ENCODE measurements at places on chromosomes 7 and 10.

GRCh38 chr10:11235771-11236170 is 218.1 kb downstream of the CELF2 start:
- no peak for DNase-seq

GRCh38 chr10:121865554-121865953 is 62.3 kb downstream of the ATE1 start:
- no peak for DNase-seq

DNA sequence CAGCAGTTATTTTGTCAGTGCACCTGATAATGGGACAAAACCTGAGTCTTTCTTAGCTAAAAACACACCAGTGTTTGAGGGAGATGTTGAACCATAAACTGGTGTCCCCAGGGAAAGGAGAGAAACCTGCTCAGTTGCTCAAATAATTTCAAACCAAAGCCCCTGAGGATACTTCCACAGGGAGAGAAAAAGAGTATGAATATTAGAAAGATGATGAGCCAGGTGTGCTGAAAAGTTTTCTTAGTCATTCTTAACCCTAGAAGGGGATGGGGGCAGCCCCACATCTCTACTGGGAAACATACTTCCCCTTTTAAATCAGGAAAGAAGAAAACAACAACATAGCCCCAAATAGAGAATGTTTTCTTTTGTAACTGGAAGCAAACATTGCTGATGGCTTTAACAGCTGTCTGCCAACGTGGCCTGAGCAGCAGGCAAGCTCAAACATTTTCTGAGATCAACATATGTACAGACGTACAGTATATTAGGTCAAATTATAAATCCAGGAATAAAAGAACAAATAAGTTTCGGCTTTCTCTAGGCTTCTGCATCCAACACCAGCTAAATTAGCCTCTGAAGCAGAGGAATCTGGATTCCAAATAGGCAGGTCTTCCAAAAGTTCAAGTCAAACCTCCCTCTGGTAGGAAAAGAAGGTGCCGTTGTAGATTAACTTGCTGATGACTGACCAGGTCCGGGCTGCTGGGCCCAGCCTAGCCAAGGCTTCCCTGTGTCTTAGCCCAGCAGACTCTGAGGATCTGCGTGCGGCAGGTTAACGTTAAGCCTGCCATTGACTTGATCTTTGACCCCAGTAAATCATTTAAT is 30.5 kb upstream of the FBXW4 start:
- DNase-seq: no peak

DNA sequence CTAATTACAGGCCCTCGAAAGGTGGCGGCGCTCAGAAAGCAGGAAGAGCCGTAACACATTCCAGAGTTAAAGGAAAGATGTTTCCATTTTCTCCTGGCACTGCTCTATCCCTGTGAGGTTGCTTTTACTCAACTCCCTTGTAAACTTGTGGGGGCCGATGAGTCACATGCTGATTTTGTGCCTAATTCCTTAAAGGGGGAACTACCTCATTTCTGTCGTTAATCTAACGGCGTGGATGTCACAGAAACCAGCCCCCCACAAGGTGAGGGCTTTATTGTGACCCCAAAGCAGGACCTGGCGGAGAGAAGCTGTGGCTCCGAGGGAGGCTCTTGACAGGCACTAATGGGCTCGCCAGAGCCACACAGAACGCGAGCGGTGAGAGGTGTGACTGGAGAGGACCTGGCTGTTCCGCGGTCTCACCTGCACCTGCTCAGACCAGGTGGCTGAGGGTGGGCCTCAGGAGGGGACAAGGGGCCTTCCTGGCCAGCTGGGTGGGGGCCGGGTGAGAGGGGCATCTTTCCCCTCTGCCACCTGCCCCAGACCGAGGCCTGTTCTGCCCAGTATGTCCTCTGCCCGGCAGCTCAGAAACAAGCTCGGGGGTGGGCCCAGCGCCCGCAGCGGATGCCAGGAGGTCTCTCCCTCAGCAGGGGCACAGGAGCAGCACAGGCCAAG is 50.9 kb downstream of the CALML3 start:
- no peak for DNase-seq

DNA sequence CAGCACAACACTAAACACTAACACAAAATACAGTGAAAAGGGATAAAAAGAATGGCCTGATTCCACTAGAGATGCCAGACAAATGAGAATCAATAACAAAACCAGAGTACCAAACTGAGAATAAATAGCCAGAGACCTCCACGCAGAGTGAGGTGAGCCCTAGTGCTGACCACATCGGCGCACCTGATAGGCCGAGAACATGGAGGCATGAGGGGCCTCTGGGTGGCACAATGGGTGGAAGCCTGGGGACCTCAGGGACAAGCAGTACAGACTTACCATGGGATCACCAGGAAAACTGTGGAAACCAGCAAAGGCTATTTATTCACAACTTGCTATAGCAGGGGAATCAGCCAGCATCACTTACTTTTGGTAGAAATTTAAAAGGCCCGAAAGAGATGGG is 1.8 kb upstream of the CSGALNACT2 start:
- no peak for DNase-seq

- DNase-seq: no peak
Observed at GRCh38 chr7:137936509-137937201, 65.2 kb downstream of the CREB3L2 start.

GRCh38 chr10:76310588-76311080 is 879.2 kb downstream of the LRMDA start:
- DNase-seq: no peak

DNA sequence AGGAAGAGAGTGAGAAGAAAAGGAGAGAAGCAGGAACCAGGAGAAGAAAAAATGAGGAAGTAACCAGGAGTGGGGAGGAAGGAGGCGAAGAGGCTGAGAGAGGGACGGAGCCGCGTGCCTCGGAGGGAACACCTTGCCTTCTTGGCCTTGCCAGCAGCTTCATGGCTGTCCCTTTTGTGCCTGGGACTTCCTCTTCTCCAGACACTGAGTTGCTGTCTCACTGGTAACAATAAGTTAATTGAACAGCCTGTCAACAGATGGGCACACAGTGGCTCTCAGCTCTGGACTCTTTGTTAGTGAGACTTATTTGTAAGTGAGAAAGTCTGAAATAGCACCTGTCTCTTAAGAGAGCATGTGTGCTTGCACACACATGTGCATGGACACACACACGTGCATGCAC is 83.2 kb downstream of the GATA3 start:
- DNase-seq: no peak

DNA sequence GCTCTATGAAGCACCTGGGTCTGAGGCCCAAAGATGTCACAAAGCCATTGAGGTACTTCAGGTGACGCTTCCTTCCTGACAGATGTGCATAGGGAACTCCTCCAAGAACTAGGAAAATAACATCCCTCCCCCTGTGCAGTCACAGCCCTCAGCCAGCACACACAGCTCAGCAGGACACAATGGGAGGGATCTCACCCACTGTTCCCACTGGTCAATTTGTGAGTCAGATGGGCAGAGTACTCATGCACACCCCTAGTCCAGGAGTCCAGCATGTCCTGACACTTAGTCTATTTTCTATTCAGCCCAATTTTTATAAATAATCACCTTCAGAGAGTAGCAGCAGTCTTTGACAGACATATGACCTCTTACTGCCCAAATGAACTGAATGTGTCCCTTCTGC is 60.7 kb upstream of the PFKP start:
- DNase-seq: no peak

- DNase-seq: no peak
Observed at GRCh38 chr7:26649388-26649787, 215.0 kb downstream of the SKAP2 start.

DNA sequence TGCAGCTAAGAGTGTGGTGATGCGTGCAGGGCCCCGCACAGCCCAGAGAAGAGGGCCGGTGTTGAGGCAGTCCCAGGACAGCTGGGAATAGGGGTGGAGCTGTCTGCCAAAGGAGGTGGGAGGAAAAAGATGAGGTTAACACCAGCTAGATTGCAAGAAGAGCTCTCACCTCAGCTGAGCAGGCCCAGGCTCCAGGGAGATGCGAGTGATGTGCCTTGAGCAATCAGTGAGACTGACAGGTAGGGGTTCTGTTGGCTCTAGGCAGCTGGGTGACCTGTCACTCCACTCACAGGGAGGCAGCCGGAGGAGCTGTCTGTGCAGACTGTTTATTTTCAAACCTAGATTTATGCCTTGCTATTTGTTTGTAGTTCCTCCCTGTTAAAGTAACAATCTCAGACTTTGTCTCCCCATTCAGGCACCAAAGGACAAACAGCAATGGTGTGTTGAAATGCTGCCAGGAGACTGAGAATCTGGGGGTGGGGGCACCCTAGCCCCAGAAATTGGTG is 205.1 kb upstream of the CXCL12 start:
- DNase-seq: no peak

DNA sequence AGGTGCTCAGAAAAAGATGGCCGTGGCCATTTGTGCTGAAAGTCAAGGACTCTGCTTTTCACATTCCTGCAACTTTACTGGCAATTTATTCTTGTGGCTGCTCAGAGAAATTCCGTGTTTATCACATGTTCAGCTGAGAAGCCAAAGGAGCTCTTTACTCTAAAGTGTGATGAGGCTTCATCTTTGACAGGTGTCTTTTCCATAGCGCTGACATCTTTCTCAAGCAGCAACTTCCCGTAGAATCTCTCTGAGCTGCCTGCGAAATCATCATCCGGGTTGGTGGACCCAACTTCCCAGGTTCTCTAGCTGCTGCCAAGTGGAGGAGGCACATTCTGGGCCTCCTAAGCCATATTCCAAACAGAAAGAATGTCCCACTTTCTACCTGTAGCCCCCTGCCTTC is 16.9 kb upstream of the NPS start:
- DNase-seq: no peak

All from stimulated activated CD4-positive, alpha-beta T cell treated with anti-CD3 and anti-CD28 coated beads, Interleukin-12 subunit alpha, Interleukin-12 subunit beta, amount 100 ng/mL, for 48 hours (primary cell).